ENCODE measurements at places on chromosomes 4 and X.
A peak's percentile ranks its signal among the peaks of the same experiment; 100 is the strongest.

- no peak for ATAC-seq
These were observed 323.1 kb downstream of the PCDH10 start for GRCh38 chr4:133472244-133472643.

DNA sequence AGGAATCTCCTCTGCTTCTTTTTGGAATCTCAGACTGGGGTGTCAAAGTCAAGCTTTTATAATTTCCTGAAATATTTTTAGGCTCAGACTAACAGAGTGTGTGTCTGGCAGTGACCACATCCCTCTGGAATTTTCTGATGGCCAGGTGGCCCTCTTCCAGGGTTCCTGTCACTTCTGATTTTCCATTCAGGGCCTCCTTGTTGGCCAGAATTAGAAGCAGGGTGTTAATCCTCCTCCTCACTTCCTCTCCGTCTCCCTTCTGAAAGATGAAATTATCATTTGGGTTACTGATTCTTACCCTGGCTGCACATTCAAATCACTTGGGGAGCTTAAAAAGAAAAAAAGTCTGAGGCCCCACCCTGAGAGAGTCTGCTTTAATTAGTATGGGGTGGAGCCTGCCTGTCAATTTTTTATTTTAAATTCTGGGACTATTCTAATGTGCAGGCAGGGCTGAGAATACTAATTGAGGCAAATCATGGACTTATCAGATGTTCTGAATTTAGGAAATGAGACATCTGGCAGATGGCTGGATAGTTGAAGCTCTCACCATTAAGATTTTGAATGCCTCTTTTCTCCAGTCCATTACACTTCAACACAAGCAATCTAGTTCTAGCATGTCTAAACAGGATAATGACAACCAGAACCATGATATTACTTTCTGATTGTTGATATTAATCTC lies 43.2 kb downstream of the HAND2 start:
- no peak for ATAC-seq

GRCh38 chr4:54568184-54568583 lies 89.6 kb upstream of the KIT start:
- ATAC-seq = no peak

- ATAC-seq = no peak
These were observed 67.2 kb downstream of the ANK2 start for GRCh38 chr4:113116414-113117357.

DNA sequence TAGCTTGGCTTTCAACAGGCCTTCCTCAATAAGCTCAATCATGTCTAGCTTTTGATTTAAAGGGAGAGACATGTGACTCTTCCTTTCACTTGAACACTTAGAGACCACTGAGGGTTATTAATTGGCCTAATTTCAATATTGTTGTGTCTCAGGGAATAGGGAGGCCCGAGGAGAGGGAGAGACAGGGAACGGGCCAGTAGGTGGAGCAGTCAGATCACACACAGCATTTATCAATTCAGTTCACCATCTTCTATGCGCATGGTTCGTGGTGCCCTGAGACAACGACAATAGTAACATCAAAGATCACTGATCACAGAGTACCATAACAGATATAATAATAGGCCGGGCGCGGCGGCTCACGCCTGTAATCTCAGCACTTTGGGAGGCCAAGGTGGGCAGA lies 17.8 kb downstream of the ZNF81 start:
- ATAC-seq = no peak

- no peak for ATAC-seq
These were observed 37.0 kb upstream of the CT83 start for GRCh38 chrX:116499780-116500179.

DNA sequence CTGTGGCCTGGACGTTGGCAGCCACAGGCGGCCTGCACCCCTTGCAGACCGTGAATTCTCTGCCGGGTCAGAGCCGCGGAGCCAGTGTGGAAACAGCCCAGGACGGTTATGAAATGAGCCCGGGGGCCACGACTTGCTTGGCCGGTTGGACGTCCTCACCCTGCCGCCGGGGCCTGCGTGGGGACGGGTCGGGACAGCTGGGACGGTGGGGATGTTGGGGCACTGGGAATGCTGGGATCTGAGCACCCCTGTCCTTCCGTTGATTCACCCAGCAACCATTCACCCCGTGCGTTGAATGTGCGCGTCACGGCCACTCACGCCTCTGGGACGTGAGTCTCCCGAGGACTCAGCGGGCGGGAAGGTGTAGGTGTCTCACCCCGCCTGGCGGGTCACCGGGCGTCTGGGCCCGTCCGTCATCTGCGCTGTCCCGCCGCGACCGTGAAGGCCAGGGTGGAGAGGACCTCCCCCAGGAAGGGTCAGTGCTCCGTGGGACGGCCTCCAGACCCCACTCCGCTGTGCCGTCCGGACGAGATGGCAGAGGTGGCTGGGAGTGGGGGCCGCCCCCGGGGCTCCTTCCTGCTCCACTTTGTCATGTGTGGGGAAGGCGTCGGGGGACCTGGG lies 4.5 kb upstream of the PLCXD1 start:
- peak; percentile 77 for ATAC-seq

- ATAC-seq = no peak
These were observed 10.3 kb downstream of the GNL3L start for GRCh38 chrX:54540289-54540688.

- ATAC-seq = no peak
These were observed at the start of gene PRRG1 for GRCh38 chrX:37349221-37350033. Gene PRRG1, plus strand, starts transcription at chrX:37349364. Its CDS starts 56,886 bp downstream, at chrX:37406250.

GRCh38 chr4:7172946-7173345 lies 19.4 kb upstream of the SORCS2 start:
- ATAC-seq = no peak

DNA sequence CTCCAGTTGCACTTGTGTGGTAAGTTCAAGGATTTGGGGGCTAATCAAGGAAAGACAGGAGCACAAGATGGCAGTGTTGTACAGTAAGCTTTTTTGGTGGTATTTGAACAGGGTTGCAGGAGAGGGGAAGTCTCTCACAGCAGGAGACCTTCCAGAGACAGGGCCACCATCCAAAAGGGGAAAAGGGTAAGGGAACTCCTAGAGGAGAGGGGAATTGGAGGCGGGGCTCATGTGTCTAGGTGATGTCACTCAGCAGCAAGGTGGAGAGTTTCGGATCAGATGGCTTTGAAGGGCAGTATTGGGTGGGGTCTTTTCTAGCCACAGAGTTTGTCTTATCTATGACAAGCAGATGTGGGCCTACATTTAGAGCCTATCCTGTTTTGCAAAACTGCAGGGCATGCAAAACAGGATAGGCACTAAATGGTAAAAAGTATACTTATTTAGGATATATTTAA lies 13.4 kb upstream of the RNF175 start:
- no peak for ATAC-seq
